ENCODE measurements at places on chromosomes 16 and 17.
A peak's percentile ranks its signal among the peaks of the same experiment; 100 is the strongest.

DNA sequence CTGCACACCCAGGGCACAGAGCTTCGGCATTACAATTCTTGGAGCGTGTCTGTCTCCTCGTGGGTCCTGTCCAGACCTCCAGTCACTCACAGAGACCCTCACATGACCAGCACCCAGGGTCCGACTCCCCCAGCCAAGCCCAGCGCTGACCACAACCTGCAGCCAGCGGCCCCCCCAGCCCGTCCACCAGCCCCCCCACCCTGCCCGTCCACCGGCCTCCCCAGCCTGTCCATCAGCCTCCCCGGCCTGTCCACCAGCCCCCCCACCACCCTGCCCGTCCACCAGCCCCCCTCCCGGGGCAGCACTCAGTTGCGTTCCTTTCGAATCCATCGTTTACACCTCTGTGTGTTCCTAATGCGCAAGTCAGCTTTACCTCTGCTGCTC is 5.8 kb downstream of the SECTM1 start:
- DNase-seq: no peak

DNA sequence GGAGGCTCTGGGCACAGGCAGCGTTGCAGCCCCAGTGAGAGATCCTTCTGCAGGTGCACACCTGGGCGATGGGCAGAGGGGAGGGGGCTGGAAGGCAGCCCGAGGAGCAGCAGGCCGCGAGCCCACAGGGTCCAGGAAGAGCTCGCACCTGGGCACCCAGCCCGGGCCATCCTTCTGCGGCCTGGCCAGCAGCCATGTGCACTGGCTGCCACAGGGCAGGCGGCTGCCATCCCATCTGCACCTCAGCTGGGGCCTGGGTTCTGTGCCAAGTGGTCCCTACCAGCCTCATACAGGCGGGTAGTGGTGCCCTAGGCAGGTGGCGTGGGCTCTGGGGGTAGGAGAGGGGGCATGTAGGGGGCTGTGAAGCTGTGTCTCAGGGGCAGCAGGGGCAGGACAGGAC is 197.2 kb downstream of the RBFOX3 start:
- DNase-seq: no peak

GRCh38 chr17:64133546-64134215 is 3.7 kb upstream of the ERN1 start:
- peak; percentile 71 for DNase-seq

DNA sequence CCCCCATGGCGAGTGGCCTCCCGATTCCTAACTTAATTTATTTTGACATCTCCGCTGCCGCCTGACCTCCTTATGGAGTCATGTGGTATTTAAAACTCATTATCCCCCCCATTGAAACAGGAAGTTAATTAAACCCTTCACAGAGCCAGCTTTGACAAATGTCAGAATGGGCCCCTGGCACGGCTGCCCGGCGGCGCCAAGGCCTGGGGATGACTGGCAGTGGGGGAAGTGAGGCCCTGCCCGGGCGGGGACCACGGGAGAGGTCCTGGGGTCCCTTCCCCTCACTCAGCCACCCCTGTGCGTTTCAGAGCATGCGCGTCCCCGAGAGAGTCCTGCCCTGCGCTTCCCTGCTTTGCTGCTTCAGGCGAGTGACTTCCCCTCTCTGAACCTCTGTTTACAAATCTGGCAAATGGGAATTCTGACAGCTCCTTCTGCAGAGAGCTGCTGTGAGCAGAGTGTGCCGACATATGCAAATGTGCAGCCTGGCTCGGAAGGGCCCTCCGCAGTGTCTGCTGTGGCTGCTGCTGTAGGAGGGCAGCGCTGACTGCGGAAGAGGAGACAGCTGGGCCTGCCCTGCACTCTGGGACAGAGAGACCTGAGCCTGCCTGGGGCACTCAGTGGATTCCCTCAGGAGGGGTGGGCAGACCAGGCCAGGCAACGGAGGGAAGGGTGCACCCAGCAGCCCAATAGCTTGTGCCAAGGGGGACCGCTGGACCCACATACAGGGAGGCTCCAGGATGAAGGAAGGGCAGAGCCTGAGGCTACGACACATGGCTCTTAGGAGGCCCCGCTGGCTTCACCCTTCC is 4.4 kb upstream of the ZFPM1 start:
- no peak for DNase-seq

DNA sequence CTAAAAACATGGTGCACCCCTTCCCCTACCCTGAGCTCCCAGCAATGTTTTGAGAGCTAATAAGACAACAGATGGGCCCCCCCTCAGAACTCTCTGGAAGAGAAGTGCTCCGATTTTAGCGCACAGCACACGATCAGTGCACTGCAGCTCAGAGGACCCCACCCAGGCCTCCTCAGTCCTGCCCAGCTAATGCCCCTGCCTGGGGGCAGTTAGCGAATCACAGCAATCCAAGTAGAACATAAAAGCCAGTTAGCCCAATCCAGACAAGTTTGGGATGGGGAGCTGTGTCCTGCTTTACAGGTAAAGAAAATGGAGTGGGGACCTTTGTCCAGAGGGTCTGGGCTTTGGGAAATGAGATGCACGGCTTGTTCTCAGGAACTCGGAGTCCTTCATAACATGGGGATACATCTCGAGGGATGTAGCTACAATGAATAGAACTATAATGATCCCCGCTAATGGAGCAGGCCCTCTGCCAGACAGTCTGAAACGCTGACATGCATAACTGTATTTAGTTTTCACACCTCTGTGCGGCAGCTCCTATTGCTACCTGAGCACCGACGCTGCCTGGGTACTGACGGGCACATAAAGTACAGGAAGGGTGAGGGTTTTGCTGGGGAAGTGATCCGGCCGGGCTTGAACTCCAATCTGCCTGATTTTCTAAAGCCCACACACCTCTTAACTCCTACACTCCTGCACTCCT is 29.7 kb upstream of the CDC42EP4 start:
- no peak for DNase-seq

- no peak for DNase-seq
These were observed 123.5 kb upstream of the CHMP6 start for GRCh38 chr17:80868022-80868609.

GRCh38 chr16:51719376-51719775 is 568.3 kb upstream of the SALL1 start:
- DNase-seq: no peak

- DNase-seq: no peak
These were observed 17.0 kb downstream of the PRCD start for GRCh38 chr17:76556765-76557367.

GRCh38 chr16:2770057-2770951 is 6.8 kb downstream of the ELOB start:
- DNase-seq: no peak

DNA sequence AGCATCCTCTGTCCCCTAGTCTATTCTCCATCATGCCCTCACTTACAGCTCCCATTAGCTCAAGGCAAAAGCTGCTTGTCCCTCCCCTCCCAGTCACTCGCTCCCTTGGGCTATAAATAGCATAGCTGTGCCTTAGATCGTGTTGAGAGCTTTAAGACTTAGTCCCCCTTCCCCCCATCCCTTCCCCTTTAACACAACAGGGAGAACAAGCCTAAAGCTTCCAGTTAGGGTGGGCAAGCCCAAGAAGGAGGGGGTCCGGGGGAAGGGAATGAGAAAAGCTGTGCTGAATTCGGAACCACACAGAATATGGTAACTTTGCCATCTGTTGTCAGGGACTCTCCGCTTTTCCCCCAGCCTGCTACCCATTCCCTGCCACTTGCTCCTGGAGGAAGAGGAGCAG is 4.9 kb upstream of the HIGD1B start:
- DNase-seq: peak; percentile 50

- DNase-seq: no peak
These were observed 8.6 kb upstream of the SLC13A5 start for GRCh38 chr17:6721744-6722143.

GRCh38 chr17:76071531-76072147 is 678 bp downstream of the SRP68 start:
- no peak for DNase-seq

GRCh38 chr17:7867881-7868329 is 10.1 kb downstream of the CYB5D1 start:
- no peak for DNase-seq

DNA sequence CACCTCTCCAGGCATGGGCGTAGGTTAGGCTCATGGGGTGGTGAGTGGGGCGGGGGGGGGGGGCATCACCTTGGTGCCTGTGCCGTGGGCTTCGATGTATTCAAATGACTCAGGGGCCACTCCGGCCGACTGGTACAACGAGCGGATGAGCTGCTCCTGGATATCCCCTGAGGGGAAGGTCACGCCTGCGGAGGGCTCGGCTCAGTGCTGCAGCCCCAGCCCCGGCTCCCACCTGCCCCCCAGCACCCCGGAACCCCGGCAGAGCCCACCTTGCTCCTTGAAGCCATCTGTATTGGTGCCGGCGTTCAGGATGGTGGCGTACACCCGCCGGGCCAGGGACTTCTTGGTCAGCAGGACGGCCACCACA is 5.4 kb downstream of the FASN start:
- DNase-seq: no peak

DNA sequence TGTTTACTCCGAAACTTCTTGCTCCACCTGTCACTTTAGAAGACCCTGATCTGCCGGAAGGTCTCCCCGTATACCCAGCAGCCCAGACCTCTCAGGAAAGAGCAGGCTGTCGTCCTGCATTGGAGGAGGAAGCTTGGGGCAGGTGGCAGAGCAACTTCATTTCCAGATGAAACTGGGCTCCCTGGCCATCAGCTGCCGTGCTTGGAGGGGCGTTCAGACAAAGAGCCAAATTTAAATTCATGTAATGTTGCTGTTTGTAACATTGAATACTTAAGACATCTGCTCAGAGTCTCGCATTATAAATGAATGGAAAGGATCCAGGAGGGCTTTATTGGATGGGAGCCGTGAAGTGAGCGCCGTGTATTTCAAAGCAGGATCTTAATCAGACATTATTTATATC is 628.5 kb downstream of the MAF start:
- no peak for DNase-seq

GRCh38 chr16:35398180-35398579 is 1938.8 kb downstream of the TP53TG3F start:
- DNase-seq: no peak

DNA sequence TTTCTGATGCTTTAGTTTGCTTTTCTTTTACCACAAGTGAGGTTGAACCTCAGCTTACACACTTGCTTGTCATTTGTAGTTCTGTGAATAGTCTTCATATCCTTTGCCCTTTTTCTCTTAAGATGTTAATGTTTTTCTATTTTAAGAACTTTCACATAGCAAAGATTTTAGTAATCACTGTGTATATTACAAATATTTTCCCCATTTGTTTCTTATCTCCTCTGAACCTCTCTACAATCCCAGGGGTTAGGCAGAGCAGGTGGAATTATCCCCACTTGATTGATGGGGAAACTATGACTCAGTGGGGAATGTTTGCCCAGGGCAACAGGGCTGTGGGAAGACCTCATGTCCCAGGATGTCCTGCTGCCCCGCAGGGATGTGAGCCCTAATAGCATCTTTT is 11.7 kb upstream of the MYH3 start:
- no peak for DNase-seq

GRCh38 chr16:89375021-89375420 is 115.3 kb downstream of the ANKRD11 start:
- peak; percentile 17 for DNase-seq

- DNase-seq: no peak
These were observed 56.7 kb downstream of the TANGO6 start for GRCh38 chr16:68900009-68900408.

GRCh38 chr16:1525871-1526607 is 7.4 kb upstream of the TMEM204 start:
- DNase-seq: no peak

DNA sequence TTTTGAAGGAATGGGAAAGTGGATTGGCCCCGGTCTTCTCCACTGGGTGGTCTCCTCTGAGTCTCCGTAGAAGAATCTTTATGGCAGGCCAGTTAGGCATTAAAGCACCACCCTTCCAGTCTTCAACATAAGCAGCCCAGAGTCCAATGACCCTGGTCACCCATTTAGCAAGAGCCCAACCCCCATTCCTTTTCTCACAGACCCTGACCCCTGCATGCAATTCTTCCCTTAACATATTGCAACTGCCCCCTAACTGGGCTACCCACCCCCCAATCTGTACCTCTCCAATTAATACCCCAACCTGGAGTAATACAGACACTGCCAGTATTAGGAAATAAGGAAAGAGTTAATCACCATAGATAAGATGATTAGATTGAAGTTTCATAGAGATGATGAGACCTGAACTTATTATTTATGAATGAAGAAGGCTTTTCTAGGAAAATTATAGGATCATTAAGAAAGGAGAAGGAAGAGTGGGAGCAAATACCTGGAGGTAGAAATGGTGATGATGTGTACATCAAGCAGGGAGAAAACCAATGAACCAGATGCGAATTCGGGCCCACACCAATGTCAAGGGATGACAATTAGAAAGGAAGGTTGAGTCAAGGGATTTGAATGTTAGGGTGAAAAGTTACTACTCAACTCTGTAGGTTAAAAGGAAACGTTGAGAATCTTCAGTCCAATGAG is 2.4 kb downstream of the CCL2 start:
- no peak for DNase-seq

DNA sequence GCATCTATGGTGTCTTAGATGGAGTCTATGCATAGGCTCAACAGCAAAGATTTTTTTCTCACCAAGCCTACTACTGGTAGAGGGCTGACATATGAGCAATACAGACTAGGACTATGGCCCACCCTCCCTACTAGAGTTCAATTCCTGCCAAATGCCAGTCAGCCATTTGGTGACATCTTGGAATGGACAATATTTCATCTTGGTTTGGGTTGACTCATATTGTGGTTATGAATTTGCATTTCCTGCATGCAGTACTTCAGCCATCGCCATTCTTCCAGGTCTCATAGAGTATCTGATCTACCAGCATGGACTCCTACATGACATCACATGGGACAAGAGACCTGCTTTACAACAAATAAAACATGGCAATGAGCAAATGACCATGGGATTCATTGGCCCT is 778.1 kb upstream of the SOX9 start:
- no peak for DNase-seq

- DNase-seq: no peak
These were observed 11.9 kb downstream of the KCNJ12 start for GRCh38 chr17:21388066-21388465.

- no peak for DNase-seq
These were observed 55.0 kb upstream of the RPL38 start for GRCh38 chr17:74148446-74148845.

- peak; percentile 87 for DNase-seq
These were observed 428 bp upstream of the ANTKMT start for GRCh38 chr16:720447-720989.

DNA sequence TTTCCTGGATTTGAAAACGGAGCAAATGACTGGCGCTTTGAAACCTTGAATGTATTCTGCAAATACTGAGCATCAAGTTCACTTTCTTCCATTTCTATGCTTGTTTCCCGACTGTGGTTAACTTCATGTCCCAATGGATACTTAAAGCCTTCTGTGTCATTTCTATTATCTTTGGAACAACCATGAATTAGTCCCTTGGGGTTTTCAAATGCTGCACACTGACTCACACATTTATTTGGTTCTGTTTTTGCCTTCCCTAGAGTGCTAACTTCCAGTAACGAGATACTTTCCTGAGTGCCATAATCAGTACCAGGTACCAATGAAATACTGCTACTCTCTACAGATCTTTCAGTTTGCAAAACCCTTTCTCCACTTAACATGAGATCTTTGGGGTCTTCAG is 32.3 kb downstream of the BRCA1 start:
- no peak for DNase-seq

DNA sequence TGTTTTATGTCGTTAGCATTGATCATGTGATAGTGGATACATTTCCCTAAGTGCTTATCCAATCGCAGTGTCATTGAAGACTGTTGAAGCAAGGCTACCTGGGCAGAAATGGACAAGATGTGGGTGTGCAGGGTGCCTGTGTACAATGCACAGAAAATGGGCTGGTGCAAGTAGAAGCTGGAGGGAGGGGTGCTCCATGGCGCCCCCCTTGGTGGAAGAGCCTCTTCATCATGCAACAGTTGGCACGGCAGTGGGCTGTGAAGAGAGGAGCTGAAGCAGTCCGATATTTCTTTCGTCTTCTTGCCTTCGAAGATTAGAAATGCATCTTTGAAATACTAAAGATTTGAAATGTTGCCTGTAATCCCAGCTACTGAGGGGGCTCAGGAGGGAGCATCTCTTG is 100.5 kb downstream of the PLCG2 start:
- DNase-seq: no peak
